Stimulated activated CD4-positive, alpha-beta T cell treated with anti-CD3 and anti-CD28 coated beads, Interleukin-4, amount 100 ng/mL, for 1 hour (primary cell): ENCODE measurements at places on chromosomes 1 and 21.

DNA sequence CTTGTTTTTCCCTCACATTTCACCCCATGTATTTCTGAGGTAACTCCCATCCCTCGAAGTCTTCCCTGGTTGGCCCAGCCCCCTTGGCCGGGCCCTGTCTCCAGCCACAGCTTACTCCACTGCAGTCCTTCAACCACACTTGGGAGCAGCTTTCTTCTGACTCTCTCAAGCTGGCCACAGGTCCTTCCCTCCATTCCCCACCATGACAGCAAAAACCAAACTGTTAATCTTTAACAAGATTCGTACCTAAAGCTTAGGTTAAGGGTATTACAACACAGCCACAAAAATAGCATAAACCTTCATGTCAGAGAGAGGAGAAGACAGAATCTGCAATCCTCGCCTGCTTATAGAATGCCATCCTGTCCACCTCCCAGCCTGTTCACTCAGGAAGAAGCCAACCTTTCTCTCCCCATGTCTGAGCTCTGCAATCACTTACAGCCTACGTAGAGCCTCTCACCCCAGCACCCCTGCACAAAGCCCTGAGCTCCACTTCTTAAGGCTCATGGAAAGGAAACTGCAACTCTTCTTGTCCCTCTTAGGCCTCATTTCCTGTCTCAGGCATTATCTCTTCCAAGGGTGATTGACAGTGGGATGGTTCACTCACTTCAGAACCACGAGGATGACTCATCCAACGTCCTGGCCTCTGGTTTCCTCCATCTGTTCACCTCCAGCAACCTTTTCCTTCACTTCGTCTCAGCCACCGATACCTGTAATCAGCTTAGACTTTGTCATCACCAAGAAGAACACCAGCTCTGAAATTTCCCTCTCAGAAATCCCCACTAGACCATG, 72.8 kb downstream of the CD2 start:
- DNase-seq: peak; percentile 57

DNA sequence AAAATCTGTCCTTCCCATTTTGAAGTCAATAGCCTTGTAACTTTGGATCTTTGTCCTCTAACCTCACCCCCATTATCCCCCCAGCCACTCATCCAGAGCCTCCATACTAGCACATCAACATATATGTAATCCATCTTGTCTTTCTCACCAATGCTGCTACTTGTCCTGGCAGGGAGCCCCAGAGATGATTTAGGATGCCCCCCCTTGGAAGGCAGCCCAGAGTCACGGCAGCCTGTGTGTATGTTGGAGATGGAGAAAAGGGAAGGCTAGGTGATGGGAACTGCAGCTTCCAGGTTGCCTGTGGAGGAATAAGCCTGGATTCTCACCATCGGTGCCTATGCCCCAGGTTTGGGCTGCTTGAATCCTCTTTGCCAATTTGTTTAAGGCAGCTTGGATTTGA, 51.7 kb upstream of the SCMH1 start:
- DNase-seq: no peak

- DNase-seq: no peak
These were observed 15.9 kb downstream of the SLC1A7 start for GRCh38 chr1:53126495-53126894.

GRCh38 chr21:36589352-36589971, 109.5 kb upstream of the SIM2 start:
- no peak for DNase-seq

GRCh38 chr1:207251066-207251465, 70.4 kb upstream of the CD55 start:
- no peak for DNase-seq

DNA sequence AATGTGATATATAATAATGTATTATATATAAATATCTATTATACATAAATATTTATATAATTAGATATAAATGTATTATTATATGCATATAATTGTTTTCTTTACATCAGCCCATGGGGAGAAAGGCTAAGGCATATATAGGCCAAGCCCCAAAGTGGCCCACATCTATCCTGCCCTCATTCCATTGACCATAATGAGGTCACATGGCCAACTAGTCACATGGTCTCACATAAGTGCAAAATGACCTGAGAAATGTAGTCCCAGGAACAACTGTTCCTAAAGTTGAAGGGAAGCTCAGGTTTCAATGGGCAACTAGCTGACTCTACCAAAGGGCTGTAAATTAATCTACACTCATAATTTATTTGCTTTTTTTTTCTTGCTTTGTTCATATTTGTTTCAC, 14.5 kb upstream of the CCDC185 start:
- DNase-seq: no peak

DNA sequence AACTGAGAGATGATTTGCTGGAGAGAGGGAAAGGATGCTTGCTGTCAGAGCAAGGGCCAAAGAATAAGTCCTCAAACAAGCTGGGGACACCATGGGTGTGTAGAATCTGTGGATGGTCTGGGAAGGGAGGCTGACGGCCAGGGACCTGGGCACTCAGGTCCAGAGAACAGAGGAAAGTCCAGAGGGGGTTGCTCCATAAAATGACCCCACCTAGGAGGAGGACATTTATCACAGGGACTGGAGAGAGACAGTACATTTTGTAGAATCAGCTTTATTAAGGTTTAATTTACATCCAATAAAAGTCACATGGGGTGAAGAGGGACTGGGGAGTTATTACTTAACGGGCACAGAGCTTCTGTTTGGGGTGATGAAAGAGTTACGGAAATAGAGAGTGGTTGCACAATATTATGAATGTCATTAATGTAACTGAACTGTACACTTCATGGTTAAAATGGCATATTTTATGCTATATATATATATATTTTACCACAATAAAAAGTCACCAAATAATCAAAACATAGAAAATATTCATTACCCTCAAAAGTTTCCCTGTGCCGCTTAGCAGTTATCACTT, 73.0 kb upstream of the ABCD3 start:
- no peak for DNase-seq
